Cerebellum (tissue), 4 donors: ENCODE measurements at places on chromosomes 12 and 14. TPM values are rescaled to one million over a fixed set of nuclear protein-coding genes. Genes with fewer than 3 reads are reported as not detected.

GRCh38 chr14:93120517-93120916, 4.8 kb upstream of the ITPK1 start:
- no peak for DNase-seq

- no peak for DNase-seq
Observed at GRCh38 chr14:102828151-102828550, 50.9 kb downstream of the TRAF3 start.

- no peak for DNase-seq
Observed at GRCh38 chr12:70809887-70810286, 110.7 kb downstream of the PTPRR start.

- DNase-seq: no peak
Observed at GRCh38 chr12:68119724-68120211, 39.8 kb downstream of the IFNG start.

Gene RTN1
- total RNA-seq: 527 TPM

Gene AVPR1A
- 1.9 TPM for total RNA-seq

GRCh38 chr14:59688224-59689170, 111.9 kb upstream of the CCDC175 start:
- DNase-seq: peak; percentile 30

- no peak for DNase-seq
Observed at GRCh38 chr14:61344437-61345150, 23.2 kb downstream of the PRKCH start.

Gene APOF
- total RNA-seq: not detected

DNA sequence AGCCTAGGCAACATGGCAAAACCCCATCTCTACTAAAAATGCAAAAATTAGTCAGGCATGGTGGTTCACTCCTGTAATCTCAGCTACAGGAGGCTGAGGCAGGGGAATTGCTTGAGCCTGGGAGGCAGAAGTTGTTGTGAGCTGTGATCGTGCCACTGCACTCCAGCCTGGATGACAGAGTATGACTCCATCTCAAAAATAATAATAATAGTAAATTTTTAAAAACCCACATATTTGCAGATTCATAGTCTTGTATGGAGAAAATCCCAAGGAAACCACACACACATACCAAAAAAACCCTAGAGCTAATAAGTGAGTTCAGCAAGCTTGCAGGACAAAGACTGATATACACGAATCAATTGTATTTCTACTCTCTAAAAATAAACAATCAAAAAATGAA, 19.0 kb upstream of the MTHFD1 start:
- no peak for DNase-seq

DNA sequence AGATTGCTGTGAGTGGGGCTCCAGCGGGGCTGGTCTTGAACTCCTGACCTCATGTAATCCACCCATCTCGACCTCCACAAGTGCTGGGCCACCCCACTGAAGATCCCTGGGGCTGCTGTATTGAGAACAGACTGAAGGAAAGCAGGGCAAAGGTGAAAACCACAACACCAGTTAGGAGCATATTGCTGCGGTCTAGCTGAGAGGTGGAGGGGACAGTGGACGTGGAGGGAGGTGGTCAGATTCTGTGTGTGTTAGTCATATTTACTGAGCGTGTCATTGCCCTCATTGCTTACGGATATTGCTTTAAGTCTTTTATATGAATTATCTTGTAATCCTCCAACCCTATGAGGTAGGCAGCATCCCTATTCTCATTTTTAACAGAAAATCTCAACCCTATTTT, 69.0 kb upstream of the OVCH1 start:
- DNase-seq: no peak

GRCh38 chr14:23695664-23695999, 59.5 kb downstream of the DHRS2 start:
- no peak for DNase-seq

DNA sequence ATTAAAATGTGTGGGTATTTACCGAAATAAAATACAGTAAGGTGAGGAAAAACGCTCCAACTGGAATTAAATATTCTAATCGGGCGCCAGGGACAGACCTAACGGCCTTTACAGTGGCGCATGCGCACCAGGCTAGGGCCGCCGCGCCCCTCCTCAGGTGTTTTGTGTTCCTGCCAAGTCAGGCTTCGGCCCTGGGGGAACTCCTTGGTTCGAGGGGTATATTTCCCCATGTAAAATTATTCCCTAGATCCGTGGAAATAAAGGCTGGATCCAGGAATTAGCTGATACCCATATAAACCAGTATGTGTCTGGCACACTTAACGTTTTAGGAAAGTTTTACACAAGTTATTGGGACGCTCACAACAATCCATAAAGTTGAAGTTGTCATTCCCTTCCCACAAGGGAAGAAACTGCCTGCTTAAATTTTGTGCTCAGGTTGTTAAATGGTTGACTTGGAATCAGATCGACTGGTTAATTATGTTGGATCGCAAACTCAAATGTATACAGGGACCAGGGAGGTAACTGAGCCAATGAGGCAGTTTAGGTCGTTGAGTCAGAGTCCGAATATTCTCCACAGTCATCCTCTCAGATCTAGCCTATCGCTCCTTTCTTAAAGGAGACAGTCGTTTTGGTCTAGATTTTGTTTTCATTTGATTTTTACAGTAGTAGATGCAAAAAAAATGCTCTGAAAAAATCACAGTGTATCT, 621 bp upstream of the ANAPC7 start:
- DNase-seq: peak; percentile 79

GRCh38 chr12:85872497-85873091, 1.5 kb upstream of the NTS start:
- DNase-seq: peak; percentile 43

DNA sequence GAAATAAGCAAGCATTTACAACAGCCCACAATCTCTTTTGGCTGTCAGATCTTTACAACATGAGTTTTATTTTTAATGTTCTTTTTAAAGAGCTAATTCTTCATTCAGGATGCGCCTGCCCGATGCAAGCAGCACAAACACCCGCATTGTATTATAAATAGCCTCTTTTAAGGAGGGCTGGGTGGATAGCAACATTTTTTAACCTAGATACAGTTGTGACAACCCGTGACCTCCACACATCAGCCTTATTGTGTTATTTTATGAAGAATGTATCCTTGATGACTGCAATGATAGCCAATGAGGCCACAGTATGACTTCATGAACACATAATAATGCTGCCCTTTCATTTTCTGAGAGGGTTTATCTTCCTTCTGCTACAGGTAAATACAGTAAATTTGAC, 173.7 kb downstream of the FOXN3 start:
- DNase-seq: no peak
